Tibial nerve (tissue), 4 donors: ENCODE measurements at places on chromosomes 6 and 20.

DNA sequence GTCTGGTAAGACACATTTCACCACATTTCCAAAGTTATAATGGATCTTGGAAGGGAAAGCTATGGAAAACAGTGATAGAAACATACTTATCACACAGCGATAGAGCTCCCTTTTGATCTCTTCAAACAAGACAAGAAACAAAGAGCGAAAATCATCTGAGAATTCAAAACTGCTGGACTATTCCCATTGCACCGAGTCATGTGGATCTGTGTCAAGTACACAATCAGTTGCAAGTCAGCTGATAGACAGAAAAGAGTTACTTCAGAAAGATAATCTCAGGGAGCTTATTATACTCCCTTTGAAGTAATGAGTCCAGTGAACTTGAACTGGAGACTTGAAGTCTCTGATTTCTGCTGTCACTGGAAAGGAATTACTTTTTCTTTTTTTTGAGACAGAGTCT, 89.7 kb upstream of the GCM1 start:
- H3K4me3 ChIP-seq = no peak overlapping the region
- H3K27ac ChIP-seq = no peak overlapping the region
- no peaks in the 10 kb centered on the region for H3K27me3 ChIP-seq
- H3K36me3 ChIP-seq = no peaks in the 10 kb centered on the region
- H3K4me1 ChIP-seq = no peaks in the 10 kb centered on the region

GRCh38 chr20:59042151-59042795, at the start of gene PRELID3B:
Gene PRELID3B, minus strand, starts transcription at chr20:59042786. Its CDS starts 56 bp downstream, at chr20:59042730.
- no peaks in the 10 kb centered on the region for H3K27me3 ChIP-seq
- no peaks in the 10 kb centered on the region for H3K36me3 ChIP-seq
- H3K4me3 ChIP-seq = peak within 1 kb of the TSS; percentile 68
- peaks cover 2% of the 10 kb centered on the region for H3K4me1 ChIP-seq

GRCh38 chr6:170296746-170297575, 6.1 kb upstream of the DLL1 start:
- DNase-seq = no peak
- no peaks in the 10 kb centered on the region for H3K4me1 ChIP-seq
- peaks cover 6% of the 10 kb centered on the region for H3K27me3 ChIP-seq

DNA sequence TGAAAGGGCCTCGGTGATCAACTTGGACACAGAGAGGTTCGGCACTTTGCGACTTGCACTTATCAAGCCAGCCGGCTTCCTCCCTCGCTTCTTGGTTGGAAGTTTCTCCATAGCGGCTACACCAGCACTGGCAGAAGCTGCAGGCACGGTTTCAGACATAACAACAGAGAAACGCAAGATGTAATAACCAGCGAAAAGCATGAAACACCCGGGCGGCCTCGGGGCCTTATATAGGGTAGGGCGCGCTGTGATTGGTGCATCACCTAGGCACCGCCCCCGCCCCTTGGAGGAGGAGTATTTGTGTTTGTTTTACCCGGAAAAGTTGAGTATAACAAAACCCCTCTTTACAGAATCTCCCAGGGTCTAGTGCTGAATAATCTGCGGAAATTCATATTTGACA, 20.7 kb downstream of the HFE start:
- no peaks in the 10 kb centered on the region for H3K36me3 ChIP-seq
- H3K27ac ChIP-seq = no peak overlapping the region
- no peaks in the 10 kb centered on the region for H3K27me3 ChIP-seq
- H3K4me1 ChIP-seq = peaks cover 11% of the 10 kb centered on the region
- DNase-seq = no peak
- H3K4me3 ChIP-seq = no peak overlapping the region

- H3K27me3 ChIP-seq = no peaks in the 10 kb centered on the region
- H3K4me1 ChIP-seq = no peaks in the 10 kb centered on the region
- no peak for DNase-seq
- no peak overlapping the region for H3K4me3 ChIP-seq
These were observed 70.5 kb downstream of the FAM217A start for GRCh38 chr6:4008324-4009047.

GRCh38 chr6:134564705-134565104, 246.8 kb upstream of the SGK1 start:
- no peak for DNase-seq
- no peaks in the 10 kb centered on the region for H3K27me3 ChIP-seq
- no peak overlapping the region for H3K4me3 ChIP-seq
- no peaks in the 10 kb centered on the region for H3K36me3 ChIP-seq

DNA sequence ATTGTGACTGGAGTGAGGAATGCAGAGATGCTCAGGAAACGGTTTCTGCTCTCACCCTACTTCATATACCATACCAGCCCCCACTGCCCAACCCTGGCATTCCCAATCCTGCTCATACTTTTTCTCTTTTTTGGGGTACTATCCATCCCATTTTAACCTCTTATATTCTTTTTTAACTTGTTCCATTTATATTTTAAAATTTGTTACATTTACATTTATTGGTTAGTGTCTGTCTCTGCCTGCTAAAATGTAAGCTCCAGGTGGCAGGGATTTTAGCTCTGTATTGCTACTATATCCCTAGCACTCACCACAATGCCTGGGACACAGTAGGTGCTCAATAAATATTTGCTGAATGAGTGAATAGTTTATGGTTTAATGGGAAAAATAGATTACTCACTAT, 8.1 kb downstream of the FERMT1 start:
- H3K4me3 ChIP-seq = no peak overlapping the region
- no peak overlapping the region for H3K27ac ChIP-seq
- no peak for DNase-seq
- no peaks in the 10 kb centered on the region for H3K36me3 ChIP-seq

GRCh38 chr6:141829566-141830360, 303.0 kb upstream of the GJE1 start:
- no peak for DNase-seq
- no peaks in the 10 kb centered on the region for H3K4me1 ChIP-seq
- no peaks in the 10 kb centered on the region for H3K36me3 ChIP-seq
- H3K27me3 ChIP-seq = no peaks in the 10 kb centered on the region
- no peak overlapping the region for H3K4me3 ChIP-seq
- H3K27ac ChIP-seq = no peak overlapping the region

DNA sequence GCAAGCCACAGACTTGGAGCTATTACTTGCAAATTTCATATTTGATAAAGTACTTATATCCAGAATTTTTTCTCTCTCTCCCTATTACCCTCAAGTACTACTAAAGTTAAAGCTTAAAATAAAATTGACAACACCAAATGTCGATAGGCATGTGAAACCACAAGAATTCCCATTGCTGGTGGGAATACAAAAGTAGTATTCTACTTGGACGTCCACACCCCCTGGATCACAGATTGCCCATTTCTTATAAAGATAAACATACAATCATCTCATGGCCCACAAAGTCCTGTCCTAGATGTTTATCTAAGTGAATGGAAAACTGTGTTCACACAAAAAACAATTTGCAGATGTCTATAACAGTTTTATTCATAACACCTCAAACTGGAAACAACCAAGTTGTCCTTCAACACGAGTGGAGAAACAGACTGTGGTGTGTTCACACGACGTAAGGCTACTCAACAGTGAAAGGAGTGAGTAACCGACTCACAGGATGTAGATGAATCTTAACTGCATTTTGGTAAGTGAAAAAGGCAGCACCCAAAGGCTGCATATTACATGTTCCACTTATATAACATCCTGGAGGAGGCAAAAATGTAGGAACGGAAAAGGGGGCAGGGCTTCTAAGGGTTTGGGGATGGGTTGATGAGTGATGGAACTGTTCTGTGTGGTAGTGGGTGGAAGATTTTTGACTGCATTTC, 297.4 kb downstream of the THBS2 start:
- peak overlapping the region; percentile 9 for H3K27ac ChIP-seq
- H3K4me3 ChIP-seq = no peak overlapping the region
- no peaks in the 10 kb centered on the region for H3K4me1 ChIP-seq
- H3K36me3 ChIP-seq = no peaks in the 10 kb centered on the region

DNA sequence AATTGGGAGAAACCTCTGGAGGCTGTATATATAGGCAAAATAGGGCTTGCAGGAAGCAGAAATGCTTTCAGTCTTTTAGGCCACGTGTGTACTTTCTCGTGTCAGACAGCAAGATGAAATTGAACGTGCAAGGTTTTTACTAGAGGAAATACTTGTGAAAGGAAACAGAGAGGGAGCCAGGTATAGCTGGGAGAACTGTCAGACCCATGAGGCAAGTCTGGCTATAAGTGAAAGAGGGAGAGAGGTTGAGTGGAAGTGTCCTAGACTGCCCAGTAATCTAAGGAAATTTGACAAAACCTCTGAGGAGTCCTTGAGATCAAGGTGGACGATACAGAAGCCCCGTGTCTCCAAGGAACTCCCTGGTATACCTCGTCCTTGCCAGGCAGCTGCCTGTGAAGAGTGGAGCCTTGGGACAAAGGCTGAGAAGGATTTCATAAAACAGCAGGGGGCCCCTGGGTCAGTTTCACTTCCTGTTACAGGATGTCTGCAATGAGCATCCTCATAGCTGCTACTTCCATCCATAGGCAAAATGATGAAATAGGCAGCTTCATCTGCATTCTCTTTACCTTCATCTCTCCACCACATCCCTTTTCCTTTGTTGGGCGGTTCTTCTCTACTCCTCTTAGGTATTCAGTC, 114.4 kb upstream of the MAP3K7 start:
- DNase-seq = no peak
- no peak overlapping the region for H3K27ac ChIP-seq
- no peak overlapping the region for H3K4me3 ChIP-seq

GRCh38 chr6:25004357-25004756, 68.6 kb upstream of the RIPOR2 start:
- H3K4me1 ChIP-seq = peaks cover 25% of the 10 kb centered on the region
- H3K36me3 ChIP-seq = no peaks in the 10 kb centered on the region
- no peak for DNase-seq
- H3K27ac ChIP-seq = peak overlapping the region; percentile 14

- no peaks in the 10 kb centered on the region for H3K36me3 ChIP-seq
- no peak overlapping the region for H3K27ac ChIP-seq
- no peak overlapping the region for H3K4me3 ChIP-seq
- DNase-seq = no peak
- peaks cover 11% of the 10 kb centered on the region for H3K4me1 ChIP-seq
These were observed 90.1 kb upstream of the FOXC1 start for GRCh38 chr6:1519597-1519996.

DNA sequence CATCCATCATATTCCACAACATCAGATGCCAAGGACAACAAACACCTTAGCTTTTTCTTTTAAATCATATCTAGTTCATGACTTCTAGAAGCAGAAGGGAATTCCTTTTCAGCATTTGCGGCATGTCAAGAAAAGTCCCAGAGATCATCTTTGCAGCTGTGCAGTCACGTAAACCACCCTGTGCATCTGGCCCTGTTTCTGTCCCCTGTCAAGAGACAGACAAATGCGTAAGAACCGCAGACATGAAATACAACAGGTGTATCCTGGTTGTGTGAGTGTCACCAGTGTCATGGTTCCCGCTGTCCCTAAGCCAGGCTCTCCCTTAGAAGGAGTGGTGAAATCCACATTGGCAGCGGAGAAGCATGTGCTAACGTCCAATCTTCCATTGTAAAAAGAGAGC, 28.1 kb downstream of the LY86 start:
- H3K27me3 ChIP-seq = no peaks in the 10 kb centered on the region
- H3K4me1 ChIP-seq = no peaks in the 10 kb centered on the region
- no peak overlapping the region for H3K27ac ChIP-seq

DNA sequence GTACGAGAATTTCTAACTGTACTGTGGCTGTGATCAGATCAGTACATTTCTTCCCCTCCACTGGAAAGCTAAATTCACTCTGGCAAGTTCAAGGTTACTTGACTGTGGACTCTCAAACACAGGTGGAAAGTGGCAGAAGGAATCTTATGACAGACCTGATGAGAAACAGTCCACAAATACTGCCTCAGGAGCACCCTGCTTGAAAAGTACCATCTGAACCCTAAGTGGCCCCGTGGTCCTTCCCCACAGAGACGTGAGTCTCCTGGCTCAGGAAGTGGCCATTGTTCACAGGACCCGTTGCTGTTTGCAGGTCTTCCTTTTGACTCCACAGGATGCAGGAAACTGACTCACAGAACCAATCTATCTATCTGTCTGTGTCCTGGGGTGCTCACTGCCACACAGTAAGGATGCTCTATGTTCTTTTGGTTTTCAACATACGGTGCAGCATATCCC, 47.5 kb upstream of the NHSL1 start:
- no peak overlapping the region for H3K4me3 ChIP-seq
- H3K4me1 ChIP-seq = peaks cover 18% of the 10 kb centered on the region
- no peaks in the 10 kb centered on the region for H3K36me3 ChIP-seq
- no peak for DNase-seq
- H3K27ac ChIP-seq = no peak overlapping the region
- no peaks in the 10 kb centered on the region for H3K27me3 ChIP-seq

GRCh38 chr6:5084781-5085647, at the start of gene PPP1R3G:
Gene PPP1R3G, plus strand, starts transcription at chr6:5085341. Its CDS starts 145 bp downstream, at chr6:5085486.
- H3K4me1 ChIP-seq = no peaks in the 10 kb centered on the region
- DNase-seq = peak; percentile 21
- peak within 1 kb of the TSS; percentile 43 for H3K4me3 ChIP-seq
- H3K36me3 ChIP-seq = no peaks in the 10 kb centered on the region
- peak within 1 kb of the TSS; percentile 34 for H3K27ac ChIP-seq

DNA sequence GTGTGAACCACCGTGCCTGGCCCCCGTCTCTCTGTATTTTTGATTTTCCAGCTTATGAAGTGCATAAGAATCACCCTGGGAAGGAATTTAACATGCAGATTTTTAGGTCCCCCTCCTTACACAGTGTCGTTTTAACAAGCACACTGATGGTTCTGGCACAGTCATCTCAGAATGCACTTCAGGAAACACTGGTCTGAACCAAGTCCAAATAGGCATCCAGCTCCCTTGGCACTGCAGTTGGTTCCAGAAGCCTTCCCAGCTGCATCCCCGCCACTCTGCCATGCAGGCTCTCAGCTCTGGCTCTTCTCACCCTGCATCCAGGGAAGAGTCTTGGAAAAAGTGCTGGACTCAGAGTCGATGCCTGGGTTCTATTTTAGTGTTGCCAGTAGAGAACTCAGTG, 20.1 kb downstream of the RIPOR2 start:
- H3K27me3 ChIP-seq = peaks cover 11% of the 10 kb centered on the region
- DNase-seq = no peak
- H3K4me3 ChIP-seq = no peak overlapping the region
- no peak overlapping the region for H3K27ac ChIP-seq
- peaks cover 9% of the 10 kb centered on the region for H3K4me1 ChIP-seq

- H3K36me3 ChIP-seq = peaks cover 11% of the 10 kb centered on the region
- no peaks in the 10 kb centered on the region for H3K27me3 ChIP-seq
- no peak overlapping the region for H3K27ac ChIP-seq
- no peaks in the 10 kb centered on the region for H3K4me1 ChIP-seq
- DNase-seq = no peak
These were observed 27.5 kb upstream of the TAF8 start for GRCh38 chr6:42022755-42023384.

GRCh38 chr6:113644861-113645575, 212.1 kb upstream of the MARCKS start:
- no peaks in the 10 kb centered on the region for H3K27me3 ChIP-seq
- no peaks in the 10 kb centered on the region for H3K36me3 ChIP-seq
- peak overlapping the region; percentile 58 for H3K27ac ChIP-seq
- DNase-seq = no peak
- no peaks in the 10 kb centered on the region for H3K4me1 ChIP-seq
- H3K4me3 ChIP-seq = no peak overlapping the region

GRCh38 chr6:81895511-81896185, 143.2 kb upstream of the TENT5A start:
- no peaks in the 10 kb centered on the region for H3K36me3 ChIP-seq
- DNase-seq = no peak
- peaks cover 58% of the 10 kb centered on the region for H3K4me1 ChIP-seq
